ENCODE measurements at places on chromosomes 7 and 10.

DNA sequence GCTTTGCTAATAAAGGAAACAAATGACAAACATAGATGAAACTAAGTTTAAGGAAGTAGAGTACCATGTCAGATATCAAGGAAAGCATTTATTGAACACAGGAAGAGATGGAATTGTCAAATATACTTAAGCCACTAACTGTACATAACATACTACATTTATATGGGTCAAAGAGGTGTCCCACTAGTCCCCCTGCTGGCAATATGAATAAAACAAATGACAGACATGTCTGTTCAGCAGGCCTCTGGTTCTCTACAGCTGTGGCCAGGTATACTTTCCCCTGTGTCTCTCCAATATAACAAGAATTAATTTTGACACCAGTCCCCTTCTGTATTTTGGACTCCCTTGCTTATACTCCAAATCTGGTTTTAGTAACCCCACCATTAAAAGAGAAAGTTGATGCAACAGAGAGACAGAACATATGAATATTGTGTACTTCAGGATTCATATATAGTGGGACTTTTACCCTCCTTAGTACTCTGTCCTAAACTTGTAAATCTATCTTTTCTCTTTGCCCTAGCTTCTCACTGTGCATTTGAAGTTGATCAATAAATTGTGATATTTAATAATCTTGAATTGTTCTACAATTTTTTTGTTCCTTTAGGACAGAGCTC lies 42.9 kb downstream of the CD36 start:
- H3K4me1 ChIP-seq = no peaks in the 10 kb centered on the region
- no peaks in the 10 kb centered on the region for H3K27me3 ChIP-seq
- no peak overlapping the region for H3K4me3 ChIP-seq
- DNase-seq = no peak
- H3K36me3 ChIP-seq = no peaks in the 10 kb centered on the region

GRCh38 chr7:66043681-66044497 lies 31.7 kb upstream of the ASL start:
- no peak for DNase-seq
- H3K27me3 ChIP-seq = peaks cover 7% of the 10 kb centered on the region
- H3K36me3 ChIP-seq = no peaks in the 10 kb centered on the region
- H3K4me3 ChIP-seq = no peak overlapping the region
- H3K27ac ChIP-seq = no peak overlapping the region

- H3K27ac ChIP-seq = no peak overlapping the region
- H3K4me3 ChIP-seq = no peak overlapping the region
- H3K36me3 ChIP-seq = no peaks in the 10 kb centered on the region
- no peaks in the 10 kb centered on the region for H3K4me1 ChIP-seq
- no peaks in the 10 kb centered on the region for H3K27me3 ChIP-seq
These were observed 285.2 kb upstream of the FZD8 start for GRCh38 chr10:35927341-35927740.

DNA sequence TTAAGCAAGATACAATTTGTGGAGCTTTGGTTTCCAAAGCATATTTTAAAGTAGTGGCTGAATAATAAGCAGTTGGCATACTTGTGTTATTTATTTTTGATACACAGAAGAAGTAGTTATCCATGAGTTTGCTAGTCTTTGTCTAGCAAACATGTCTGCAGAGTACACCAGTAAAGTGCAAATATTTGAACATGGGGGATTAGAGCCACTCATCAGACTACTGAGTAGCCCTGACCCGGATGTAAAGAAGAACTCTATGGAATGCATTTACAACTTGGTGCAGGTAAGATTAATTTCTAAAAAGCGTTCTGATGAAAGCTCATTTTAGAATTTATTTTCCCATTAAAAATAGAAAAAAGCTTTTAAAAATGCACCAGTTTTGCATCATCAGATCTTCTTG lies 31.4 kb downstream of the ARMC3 start:
- no peaks in the 10 kb centered on the region for H3K36me3 ChIP-seq
- H3K4me3 ChIP-seq = no peak overlapping the region
- H3K27me3 ChIP-seq = peaks cover 6% of the 10 kb centered on the region
- no peak overlapping the region for H3K27ac ChIP-seq

DNA sequence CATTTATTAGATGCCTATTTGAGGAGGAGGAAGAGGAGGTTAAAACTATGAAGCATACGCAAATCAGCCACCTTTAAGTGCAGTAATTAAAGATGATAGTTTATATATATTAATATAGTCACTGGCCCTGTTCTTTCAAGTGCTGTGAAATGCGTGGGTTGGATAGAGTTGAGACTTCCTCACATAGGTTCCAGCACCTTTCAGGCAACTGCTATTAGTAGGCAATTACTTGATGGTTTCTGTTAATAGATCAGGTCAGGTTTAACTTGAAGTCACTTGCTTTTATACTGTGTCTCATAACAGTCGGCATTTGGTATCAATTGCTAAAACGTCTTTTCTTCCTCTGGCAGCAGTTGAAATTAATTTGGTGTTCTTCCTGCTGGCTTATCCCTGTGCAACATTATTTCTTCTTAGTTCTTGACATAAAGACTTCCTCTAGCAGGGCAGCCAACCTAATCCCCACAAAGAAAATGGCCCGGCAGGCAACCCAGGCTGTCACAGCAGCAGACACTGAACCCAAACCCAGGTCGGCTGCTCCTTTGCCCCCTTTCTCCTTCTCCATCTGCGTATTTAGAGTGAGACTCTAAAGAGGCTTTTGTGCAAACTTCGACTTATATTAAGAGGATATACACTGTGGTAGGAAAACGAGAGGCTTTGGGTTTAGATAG lies 35.3 kb upstream of the BET1 start:
- H3K4me1 ChIP-seq = no peaks in the 10 kb centered on the region
- H3K36me3 ChIP-seq = no peaks in the 10 kb centered on the region
- no peak overlapping the region for H3K4me3 ChIP-seq

DNA sequence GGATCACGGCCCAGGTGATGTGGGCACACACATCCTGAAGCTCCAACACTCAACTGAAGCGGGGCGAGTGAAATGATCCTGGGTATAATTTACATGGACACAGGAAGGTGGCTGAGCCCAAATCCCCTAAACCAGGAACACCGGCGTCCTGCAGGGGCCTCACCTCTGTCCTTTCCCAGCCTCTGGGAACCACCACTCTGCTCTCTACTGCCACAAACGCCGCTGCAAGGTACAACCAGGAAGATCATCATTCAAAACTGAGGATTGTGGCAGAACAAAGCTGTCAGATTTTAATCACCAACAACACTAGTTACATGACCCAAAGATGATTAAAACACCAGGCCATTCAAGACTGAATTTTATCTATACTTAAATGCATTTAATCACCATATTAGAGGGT lies 104.0 kb downstream of the DIP2C start:
- no peak for DNase-seq
- no peaks in the 10 kb centered on the region for H3K36me3 ChIP-seq
- no peaks in the 10 kb centered on the region for H3K4me1 ChIP-seq
- H3K27ac ChIP-seq = no peak overlapping the region
- H3K27me3 ChIP-seq = no peaks in the 10 kb centered on the region

- no peaks in the 10 kb centered on the region for H3K27me3 ChIP-seq
- H3K4me1 ChIP-seq = no peaks in the 10 kb centered on the region
- no peak overlapping the region for H3K27ac ChIP-seq
- DNase-seq = no peak
These were observed 21.6 kb downstream of the PRPF18 start for GRCh38 chr10:13608246-13608853.

DNA sequence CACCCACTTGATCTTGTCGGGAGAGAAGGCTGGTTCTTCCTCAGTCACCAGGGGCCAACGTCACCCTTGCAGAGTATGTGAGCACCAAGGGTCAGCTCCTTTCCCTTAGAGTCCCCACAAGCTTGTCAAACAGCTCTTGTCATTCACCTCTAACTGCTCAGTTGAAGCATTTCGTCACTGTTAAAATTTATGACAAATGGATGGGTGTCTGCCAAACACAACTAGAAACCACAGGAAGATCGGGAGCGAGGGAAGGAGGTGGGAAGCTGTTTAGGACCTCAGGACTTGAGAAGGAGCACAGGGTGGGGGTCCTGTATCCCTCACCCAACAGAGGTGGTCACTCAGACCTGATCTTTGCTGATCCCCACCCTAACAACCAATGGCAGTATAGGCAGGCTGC lies 373.3 kb upstream of the IGFBP3 start:
- no peak for DNase-seq
- no peaks in the 10 kb centered on the region for H3K27me3 ChIP-seq
- no peaks in the 10 kb centered on the region for H3K36me3 ChIP-seq
- H3K27ac ChIP-seq = no peak overlapping the region
- H3K4me3 ChIP-seq = no peak overlapping the region

- DNase-seq = no peak
- no peak overlapping the region for H3K27ac ChIP-seq
- H3K27me3 ChIP-seq = no peaks in the 10 kb centered on the region
- no peaks in the 10 kb centered on the region for H3K36me3 ChIP-seq
- no peak overlapping the region for H3K4me3 ChIP-seq
These were observed 96.7 kb upstream of the SLC25A13 start for GRCh38 chr7:96418581-96418980.

DNA sequence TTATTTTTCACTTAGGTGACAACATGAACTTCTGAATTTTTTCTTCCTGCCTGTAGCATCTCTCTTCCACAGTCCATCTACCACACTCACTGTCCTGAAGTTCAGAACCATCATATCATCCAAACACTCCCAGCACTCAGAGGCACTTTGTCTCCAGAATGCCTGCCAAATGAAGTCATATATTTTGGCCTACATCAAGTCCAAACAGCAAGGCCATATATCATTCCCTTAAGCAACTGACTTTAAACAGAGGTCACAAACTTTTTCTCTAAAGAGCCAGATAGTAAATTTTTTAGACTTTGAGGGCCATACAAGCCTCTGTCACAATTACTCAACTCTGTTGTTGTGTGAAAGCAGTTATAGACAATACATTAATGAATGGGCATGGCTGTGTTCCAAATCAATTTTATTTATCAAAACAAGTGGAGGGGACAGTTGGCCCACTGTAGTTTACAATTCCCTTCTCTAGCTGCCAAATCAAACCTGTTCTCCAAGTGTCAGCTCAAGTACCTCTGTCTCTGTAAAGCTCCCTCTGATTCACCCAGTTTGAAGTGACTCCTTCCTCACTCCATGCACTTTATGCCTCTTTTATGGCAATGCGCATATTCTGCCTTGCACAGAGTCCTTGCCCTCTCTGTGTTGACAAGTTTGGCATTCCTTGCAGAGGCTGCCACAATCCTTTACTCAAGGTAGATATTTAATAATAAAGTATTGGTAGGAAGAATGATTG lies 305.7 kb downstream of the FZD1 start:
- H3K4me3 ChIP-seq = no peak overlapping the region
- H3K27ac ChIP-seq = no peak overlapping the region
- no peaks in the 10 kb centered on the region for H3K27me3 ChIP-seq
- H3K36me3 ChIP-seq = no peaks in the 10 kb centered on the region
- no peaks in the 10 kb centered on the region for H3K4me1 ChIP-seq

- peak overlapping the region; percentile 65 for H3K4me3 ChIP-seq
- H3K36me3 ChIP-seq = peaks cover 66% of the 10 kb centered on the region
- peak; percentile 79 for DNase-seq
- peaks cover 84% of the 10 kb centered on the region for H3K4me1 ChIP-seq
- no peaks in the 10 kb centered on the region for H3K27me3 ChIP-seq
- H3K27ac ChIP-seq = peak overlapping the region; percentile 97
These were observed 64.9 kb downstream of the IKZF1 start for GRCh38 chr7:50369143-50370026.

- peaks cover 32% of the 10 kb centered on the region for H3K4me1 ChIP-seq
- H3K27ac ChIP-seq = no peak overlapping the region
These were observed 1.4 kb downstream of the HPS1 start for GRCh38 chr10:98445200-98445812.

GRCh38 chr7:74283858-74284447 lies 5.3 kb upstream of the CLIP2 start:
- H3K4me1 ChIP-seq = peaks cover 6% of the 10 kb centered on the region
- H3K27ac ChIP-seq = no peak overlapping the region
- H3K27me3 ChIP-seq = no peaks in the 10 kb centered on the region
- DNase-seq = no peak
- H3K36me3 ChIP-seq = no peaks in the 10 kb centered on the region

DNA sequence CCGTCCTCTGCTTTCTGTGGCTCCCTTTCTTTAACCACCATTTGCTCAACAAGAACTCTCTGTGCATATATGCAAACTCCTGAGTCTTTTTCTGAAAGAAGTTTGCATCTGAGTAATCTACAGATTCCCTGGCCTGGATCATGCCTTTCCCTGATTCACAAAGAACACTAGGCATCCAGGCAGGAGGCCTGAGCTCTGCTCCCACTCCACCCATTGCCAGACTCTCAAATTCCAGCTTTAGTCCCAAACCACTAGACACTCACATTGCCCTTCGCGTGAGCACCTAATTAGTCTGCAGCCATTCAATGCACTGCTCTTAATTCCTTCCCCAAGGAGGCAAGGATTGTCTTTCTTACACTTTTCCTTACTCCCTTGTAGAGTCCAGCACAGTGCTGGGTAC lies 60.9 kb downstream of the ABCC2 start:
- no peak overlapping the region for H3K4me3 ChIP-seq
- peaks cover 5% of the 10 kb centered on the region for H3K4me1 ChIP-seq
- no peaks in the 10 kb centered on the region for H3K36me3 ChIP-seq
- DNase-seq = no peak
- H3K27ac ChIP-seq = no peak overlapping the region

DNA sequence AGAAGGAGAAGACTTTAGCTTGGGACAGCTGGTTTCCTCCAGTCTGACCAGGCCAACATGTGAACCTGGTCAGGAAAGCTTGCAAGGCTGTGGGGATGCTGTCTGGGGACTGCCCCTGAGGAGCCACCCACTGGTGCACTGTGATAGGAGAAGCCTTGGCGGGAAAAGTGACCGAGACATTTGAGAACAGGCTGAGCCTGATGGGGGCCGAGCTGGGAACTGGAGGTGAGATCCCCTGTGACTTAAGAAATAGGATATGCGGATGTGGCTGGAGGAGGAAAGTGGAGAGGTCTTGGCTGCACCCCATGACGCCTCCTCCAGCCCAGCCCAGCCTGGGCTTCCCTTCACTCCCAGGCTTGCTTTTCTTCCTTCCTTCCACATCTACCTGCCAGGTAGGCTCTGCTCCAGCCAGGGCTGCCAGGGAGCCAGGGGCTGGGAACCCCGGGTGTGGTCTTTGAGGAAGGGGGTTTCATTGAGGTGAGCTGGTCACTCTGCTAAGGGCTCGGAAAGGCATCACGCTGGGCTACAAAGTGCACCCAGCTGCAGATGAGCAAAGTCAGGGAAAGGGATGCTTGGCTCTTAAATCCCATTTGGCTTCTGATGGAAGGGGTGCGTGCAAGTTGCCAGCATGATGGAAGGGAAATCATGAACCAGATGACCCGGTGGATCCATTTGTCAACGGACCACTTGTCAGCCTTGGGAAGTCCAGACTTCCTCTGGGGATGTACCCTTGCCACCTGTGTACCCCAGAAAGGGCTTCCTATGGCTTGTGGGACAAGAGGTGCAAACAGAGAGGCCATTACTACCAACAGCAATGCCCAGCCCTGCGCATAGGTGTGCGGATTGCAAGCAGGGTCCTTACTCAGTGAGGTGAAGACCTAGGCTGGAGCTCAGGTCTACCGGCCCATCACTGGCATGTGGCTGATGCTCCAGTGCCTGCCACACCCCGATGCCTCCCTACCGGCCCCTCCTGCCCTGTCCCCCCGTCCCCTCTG lies 66.3 kb downstream of the C10orf143 start:
- H3K36me3 ChIP-seq = no peaks in the 10 kb centered on the region
- no peak for DNase-seq
- H3K4me1 ChIP-seq = no peaks in the 10 kb centered on the region

- no peaks in the 10 kb centered on the region for H3K4me1 ChIP-seq
- no peaks in the 10 kb centered on the region for H3K27me3 ChIP-seq
- H3K4me3 ChIP-seq = no peak overlapping the region
These were observed 61.8 kb upstream of the TRIL start for GRCh38 chr7:29019896-29020295.
